ENCODE measurements at places on chromosomes 1 and 21.

DNA sequence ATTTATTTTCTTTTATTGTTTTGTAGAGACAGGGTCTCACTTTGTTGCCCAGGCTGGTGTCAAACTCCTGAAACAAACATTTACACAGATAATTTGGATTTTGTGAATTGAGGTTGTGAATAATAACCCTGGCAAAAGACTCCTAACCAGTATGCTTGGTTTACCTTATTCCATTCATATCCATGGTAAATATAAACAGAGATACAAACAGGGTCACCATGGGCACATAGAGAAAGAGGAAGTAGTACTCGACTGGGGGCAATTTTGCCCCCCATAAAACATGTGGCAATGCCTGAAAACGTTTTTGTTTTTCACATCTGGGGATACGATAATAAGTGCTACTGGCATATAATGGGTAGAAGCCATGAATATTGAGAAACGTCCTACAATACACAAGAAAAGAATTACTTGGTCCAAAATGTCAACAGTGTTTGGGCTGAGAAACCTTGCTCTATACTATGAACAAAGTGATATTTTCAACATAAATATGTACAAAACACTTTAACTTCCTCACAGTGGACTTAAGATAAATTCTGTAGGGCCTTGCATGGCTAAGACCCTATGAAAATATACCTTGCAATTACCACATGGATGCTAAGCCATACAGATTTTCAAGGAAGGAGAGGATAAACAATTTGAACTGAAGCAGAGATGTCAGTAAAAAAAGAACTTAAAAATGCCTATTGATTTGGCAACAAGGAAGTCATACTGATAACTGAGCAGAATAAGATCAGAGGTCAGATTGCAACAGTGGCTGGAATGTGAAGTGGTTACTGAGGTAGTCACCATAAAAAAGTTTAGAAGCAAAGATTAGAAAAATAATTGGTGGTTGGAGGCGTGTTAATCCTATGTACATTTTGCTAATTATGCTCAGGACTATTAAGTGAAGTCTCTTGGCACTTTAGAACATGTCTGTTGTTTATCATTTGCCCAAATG lies 27.4 kb upstream of the ASPM start:
- DNase-seq, result no peak

- DNase-seq, result peak; percentile 44
Observed at GRCh38 chr1:32361674-32362473, 411 bp downstream of the FAM229A start.

DNA sequence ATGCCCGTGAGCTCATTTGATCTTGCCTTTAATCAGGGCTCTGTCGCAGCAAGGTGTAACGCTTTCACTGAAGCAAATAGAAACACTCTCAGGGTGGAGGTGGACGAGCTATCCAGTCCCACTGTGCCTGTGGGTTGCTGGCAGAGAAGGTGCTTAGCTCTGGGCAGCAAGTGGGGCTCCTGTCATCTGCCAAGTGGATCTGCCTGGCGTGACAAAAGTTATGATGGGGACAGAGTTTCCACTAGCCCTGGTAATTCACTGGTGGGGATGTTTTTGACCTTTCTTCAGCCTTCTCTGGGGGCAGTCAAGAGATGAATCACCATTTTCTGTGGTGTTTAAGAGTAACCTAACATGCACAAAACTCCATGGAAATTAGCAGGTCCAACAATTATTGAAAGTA lies 71.3 kb upstream of the EDEM3 start:
- DNase-seq, result no peak

DNA sequence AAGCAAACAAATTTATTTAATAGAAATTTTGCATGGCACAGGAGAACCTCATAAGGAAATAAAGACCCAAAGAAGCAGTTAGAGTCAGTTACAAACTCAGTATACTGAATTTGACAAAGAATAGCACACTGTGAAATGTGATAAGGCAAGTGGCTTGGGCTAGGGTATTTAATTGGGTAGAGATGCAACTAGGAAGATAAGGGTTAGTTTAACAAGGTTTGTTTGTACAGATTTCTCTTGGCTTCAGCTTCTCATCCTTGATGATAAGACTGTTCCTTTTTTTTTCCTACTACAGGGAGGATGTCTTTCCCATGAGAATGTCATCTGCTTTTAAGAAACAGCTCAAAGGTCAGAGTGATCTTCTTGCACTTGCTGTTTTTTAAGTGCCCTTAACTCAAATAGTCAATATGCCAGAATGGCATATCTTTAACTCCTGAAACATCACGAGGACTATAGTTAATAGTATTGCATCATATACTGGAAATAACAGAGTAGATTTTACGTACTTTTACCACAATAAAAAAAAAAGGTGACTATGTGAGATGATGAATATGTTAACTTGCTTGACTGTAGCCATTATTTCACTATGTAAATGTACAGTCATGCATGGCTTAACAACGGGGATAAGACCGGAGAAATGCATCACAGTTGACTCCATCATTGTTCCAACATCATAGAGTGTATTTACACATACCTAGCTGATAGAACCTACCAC lies 9.2 kb upstream of the TRAF3IP3 start:
- DNase-seq, result no peak

DNA sequence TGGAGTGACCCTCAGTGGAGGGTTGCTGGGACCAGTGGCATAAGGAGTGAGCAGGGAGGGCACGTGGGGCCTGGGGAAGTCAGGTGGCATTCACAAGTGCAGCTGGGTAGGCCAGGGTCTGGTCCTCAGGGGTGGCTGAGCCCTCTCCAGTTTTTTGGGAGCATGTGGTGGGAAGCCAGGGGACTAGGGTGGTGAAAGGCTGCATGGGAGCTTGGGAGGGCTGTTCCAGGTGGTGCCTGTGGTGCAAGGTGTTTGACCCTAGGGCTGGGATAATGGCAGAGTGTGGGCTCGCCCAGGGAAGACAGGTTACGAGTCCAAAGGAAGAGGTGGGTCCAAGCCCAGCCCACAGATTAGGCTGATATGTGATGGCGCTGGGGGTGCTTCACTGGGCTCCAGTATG lies 30.5 kb downstream of the MAN1C1 start:
- DNase-seq, result no peak

- no peak for DNase-seq
Observed at GRCh38 chr1:204284929-204285328, 71.1 kb upstream of the GOLT1A start.

- no peak for DNase-seq
Observed at GRCh38 chr1:111209622-111210021, 9.2 kb upstream of the DENND2D start.

DNA sequence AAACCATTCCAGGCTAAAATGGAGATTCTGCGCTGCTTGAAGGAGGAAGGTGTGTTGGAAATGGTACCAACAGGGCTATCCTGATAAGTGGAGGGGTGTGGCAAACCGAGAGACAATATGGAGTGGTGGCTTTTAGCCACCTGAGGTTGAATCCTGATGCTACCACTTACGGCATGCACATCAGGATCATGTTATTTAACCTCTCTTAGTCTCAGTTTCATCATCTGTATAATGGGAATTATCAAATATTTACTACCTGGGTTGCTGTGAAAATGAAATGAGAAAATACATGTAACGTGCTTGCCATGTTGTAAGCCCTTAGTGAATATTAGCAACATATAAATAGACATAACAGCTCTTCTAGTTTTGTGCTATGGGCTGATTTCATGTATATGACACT lies 117.1 kb downstream of the TBX19 start:
- no peak for DNase-seq

- no peak for DNase-seq
Observed at GRCh38 chr1:6724517-6725141, 23.0 kb upstream of the DNAJC11 start.

DNA sequence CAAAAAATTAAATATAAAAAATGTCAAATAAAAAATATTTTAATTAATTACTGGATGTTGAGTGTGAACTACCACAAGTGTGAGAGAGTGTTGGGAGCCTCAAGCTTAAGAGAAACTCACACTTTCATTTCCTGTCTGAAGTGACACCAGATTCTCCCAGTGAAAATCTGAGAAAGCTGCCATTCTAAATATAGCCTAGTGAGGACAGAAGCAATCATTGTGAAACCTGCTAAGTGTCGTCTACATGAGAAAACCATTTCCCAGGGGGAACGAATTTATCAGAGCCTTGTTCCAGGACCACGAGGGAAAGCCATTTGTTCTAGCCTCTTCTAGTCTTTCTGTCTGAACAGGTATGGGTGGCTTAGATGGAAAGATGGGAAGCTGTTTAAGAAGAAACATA lies 329.3 kb upstream of the PRMT6 start:
- no peak for DNase-seq

DNA sequence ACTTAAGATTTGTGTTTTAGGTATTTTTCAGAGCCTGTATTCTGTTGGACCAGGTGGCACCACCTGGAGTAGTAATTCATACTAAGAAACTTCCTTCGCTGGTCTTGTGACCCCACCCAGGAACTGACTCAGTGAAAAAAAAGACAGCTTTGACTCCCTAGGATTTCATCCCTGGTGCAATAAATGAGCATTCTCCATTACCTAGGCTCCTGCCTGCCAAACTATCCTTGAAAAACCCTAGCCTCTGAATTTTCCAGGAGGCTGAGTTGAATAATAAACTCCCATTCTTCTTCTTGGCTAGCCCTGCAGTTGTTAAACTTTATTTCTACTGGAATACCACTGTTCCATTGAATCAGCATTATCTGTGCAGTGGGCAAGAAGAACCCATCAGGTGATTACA lies 10.6 kb upstream of the RGS18 start:
- DNase-seq, result no peak

GRCh38 chr1:37559080-37559479 lies 2.3 kb downstream of the DNALI1 start:
- no peak for DNase-seq

- DNase-seq, result no peak
Observed at GRCh38 chr21:41928621-41929220, 25.1 kb downstream of the C2CD2 start.

DNA sequence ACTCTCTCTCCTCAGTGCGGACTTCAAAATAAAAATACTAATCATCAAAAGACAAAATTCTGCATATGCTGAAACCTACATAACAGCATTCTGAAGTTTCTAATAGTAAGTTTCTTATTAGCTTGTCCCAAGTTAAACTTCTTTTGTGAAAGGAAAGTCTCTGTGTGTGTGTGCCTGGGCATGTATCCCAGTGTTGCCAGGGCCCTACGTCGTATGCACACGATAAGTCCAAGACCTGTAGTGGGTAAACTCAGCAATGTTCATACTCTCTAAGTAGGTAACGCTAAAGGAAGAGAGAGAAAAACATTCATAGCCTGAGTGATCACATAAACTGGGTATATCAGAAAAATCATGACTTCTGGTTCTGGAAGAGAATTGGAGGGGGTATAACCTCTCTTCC lies 465.7 kb downstream of the SMYD3 start:
- DNase-seq, result no peak

DNA sequence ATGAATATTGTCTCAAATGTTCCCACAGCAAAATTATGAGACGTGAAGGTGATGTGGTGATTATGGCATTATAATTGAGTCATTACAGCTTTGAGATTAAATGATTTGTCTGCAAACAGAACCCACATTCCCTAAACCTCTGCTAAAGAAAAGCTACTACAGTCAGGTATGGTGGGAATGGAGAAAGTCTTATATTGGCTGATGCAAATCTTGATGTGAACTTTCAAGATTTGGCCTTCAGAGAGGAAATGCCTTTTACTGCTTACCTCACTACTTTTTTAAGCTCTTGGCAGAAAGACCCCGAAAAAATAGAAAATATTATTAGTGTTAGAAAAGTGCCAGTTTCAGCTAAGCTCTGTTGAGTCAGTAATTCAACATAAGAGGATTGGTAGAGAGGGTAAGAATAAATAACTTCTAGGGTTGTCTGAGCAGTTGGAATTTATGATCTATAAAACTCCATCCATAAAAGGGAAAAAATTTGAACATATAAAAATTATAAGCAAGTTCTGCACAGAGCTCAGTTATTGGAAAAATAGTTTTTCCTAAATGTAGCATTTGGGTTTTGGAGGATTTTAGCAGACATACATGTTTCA lies 47.8 kb upstream of the RGS5 start:
- no peak for DNase-seq

DNA sequence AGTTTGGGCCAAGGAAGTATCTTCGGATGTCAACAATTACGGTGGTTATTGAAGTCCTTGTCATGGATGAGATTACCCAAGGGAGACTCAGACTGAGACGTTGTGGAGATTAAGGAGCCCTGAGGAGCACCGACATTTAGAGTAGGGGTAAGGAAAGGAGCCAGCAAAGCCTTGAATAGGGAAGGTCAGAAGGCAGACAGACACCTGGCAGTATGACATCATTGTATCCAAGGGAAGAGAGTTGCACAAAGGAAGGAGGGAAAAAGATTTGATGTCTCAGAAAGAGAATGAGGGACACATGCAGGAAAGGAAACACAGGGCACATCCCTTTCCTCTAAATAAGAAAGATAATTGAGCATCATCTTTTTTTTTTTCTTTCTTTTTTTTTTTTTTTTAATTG lies 11.7 kb downstream of the LAMC2 start:
- no peak for DNase-seq

GRCh38 chr1:43893006-43893405 lies 40.6 kb upstream of the ARTN start:
- DNase-seq, result no peak

DNA sequence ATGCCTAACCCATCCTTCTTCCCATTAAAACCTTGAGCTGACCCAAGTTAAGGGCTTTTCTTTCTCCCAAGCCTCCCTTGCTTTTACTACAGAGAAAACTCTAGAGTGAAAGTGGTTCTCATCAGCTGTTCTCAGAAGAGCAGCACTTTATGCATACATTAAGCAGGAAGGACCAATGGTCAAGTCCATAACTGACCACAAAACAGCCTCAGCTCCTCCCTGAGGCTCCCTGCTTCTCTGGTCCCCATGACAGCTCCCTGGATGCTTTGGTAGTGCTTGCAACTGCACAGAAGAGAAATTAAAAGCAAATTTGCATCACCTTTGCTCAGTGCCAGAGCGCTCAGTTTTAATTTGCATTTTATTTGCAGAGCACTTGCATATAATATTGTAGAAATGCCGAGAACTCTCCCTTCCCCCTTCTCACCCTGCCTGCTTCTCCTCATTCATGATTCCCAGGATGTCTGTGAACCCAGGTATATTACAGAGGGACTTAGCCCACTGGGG lies 56.1 kb downstream of the LMX1A start:
- no peak for DNase-seq

DNA sequence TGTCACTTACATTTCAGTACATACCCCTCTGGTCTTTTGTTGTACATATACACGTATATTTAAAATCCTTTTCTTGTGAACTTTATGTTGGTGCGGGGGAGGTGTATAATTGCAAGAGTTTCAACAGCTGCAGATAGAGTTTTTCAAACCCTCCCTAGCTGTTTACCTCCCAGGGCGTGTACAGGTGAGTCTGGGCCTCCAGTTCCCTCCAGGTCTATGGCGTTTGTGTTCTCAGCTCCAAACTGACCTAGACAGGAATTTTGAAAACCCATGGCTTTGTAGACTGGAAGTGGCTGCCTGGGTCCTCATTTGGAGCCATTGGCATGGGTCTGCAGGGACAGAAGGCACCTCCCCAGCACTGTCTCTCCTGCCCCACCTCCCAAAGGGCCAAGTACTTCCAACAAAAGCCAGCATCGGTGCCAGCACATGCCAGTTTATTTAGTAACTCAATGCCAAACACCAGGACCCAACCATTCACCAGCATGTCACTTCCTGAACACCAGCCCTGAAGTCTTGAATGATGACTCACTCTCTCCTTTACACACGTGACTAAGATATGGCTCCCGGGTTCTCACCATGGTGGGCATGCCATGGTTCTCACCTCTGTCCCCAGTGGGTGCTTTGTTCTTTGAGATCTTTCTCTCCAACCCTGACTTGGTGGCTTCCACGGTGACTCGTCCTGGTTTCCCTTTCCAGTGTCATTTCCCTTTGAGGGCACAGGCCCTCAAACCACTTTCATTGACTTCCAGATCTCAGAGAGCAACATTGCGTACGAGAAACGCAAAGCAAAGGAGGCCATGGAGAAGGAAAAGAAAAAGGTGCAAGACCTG lies 57.3 kb upstream of the EFHD2 start:
- peak; percentile 44 for DNase-seq

GRCh38 chr1:184366997-184367396 lies 19.8 kb upstream of the C1orf21 start:
- DNase-seq, result no peak
